ENCODE measurements at places on chromosomes 1 and 21. TPM values are rescaled to one million over a fixed set of nuclear protein-coding genes. Genes with fewer than 3 reads are reported as not detected.

DNA sequence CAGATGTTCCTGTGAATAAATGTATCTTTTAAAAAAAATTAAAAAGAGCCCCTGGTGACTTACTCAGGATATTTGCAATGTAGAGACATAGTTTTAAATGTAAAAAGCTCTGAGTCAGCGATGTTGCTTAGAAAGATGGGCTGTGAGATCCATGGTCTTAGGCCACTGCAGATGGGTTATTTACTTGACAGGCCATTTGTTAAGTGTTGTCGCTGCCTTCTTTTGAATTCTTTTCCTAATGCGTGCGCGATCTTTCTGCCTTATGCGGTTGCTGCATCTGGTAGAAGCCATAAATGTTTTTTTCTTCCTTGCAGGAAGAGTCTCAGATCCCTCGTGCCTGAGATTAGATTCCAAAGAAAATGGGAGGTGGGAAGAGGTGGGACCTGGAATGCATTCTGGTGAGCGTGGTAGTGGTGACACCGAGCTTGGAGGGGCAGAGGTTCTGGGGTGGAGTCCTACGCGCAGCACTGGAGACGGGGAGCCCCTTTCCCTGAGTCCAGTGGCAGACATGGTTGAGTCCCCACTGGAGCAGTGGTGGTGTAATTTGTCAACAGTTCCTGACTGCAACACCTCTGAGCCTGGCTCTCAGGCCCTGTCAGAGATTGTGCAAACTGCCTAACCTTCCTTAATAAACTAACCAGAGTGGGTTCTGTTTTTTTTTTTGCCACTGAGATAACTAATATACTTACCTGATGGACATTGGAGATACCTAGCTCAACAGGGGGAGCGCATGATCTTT, 197.2 kb downstream of the HHAT start:
- DNase-seq, result no peak

DNA sequence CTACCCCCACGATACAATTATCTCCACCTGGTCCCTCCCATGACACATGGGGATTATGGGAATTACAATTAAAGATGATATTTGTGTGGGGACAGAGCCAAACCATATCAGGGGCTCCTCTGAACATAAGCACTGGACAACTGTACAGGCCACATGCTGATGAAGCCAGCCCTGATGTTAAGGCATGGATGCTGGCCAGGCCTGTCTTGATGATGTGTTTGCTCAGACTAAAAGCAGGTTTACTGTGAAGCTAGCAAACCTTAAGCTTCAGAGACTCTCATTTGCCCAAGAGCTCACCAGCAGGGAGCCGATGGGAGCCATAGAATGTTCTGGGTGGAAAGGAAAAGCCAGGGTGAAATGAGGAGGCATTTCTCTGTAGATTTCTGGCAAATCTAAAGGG, 135.3 kb upstream of the KCNK1 start:
- peak; percentile 56 for DNase-seq

- no peak for DNase-seq
Measured at GRCh38 chr1:232765542-232765941, 39.7 kb upstream of the MAP10 start.

DNA sequence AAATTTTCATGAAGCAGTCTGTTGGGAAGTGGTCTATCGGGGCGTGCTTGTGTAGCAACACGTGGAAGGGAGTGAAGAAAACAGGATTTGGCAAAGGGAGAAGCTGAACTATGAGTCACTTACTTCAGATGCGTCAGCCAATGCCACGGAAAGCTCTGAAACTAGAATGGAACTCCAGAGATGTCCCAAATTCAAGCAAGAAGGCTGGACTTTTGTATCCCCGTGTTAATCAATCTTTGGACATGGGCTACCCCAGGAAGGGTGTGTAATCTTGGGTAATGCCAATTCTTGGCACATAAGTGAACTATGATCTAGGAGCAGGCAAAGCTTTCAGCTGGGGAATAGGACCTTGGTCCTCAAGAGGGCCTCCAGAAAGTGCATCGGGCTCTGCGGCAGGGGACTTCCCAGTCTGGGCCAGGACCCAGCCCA, 102.6 kb downstream of the ADSS2 start:
- DNase-seq, result no peak

DNA sequence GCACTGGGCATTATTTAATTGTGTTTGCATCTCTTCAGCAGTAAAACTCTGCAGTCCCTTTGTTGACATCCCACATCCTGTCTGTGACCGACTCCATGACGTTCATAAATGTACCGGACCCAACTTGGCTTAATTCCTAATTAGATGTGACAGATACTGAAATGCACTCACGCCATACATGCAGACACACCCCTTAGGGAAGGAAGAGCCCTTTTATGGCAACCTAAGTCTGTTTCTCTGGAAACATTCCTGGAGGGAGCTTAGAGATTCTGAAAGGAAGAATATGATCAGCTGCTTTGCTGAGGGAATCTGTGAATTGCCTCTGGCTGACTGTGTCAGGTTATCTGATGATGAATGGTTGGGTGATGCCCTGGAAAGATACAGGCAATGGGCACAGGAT, 33.4 kb downstream of the ADAMTS5 start:
- DNase-seq, result no peak

DNA sequence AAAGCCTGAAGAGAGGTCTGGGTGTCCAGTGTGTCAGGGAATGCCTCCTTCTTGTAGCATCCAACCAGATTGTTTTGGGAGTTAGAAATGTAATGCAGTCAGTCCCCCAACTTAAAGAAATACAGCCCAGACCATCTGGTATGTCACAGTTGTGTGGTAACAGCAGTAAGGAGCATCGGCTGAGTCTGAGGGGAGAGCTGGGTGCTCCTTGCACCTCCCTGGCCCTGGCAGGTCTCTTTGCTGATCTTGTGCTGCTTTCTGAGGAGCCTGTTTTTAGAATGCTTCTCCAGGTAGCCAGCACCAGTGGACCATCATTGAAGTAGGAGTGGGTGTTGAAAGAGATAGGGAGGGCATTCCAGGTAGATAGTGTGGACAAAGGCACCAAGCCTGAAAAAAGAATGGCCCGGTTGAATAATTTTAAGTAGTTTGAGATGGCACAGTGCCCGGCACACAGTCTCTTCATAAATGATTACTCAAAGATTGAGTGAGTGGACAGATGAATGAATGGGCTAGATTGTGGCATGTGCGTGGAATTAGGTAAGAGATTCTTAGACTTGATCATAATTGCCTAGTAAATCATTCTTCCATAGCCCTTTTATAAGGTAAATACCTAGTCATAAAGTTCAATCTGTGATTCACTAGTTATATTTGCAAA, 46.5 kb downstream of the LAMC1 start:
- no peak for DNase-seq

- peak; percentile 92 for DNase-seq
Measured at GRCh38 chr1:145707183-145707867, at the start of gene PDZK1. TSS of gene PDZK1 (minus strand) at chr1:145707368. CDS start at chr1:145688021, 19,347 bp downstream.

- no peak for DNase-seq
Measured at GRCh38 chr1:244456586-244456985, 4.5 kb upstream of the CATSPERE start.

- no peak for DNase-seq
Measured at GRCh38 chr21:20169812-20170576, 828.2 kb upstream of the NCAM2 start.

DNA sequence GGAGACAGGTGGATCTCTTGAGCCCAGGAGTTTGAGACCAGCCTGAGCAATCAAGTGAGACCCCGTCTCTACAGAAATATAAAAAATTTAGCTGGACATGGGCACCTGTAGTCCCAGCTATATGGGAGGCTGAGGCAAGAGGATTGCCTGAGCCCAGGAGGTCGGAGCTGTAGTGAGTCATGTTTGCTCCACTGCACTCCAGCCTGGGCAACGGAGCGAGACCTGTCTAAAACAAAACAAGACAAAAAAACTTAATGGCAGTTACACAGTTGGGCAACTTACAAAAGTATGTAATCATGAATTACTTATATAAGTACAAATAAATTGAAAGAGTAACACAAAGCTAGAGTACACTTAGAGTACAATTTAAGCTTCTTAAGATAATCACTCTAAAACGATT, 25.2 kb downstream of the RC3H1 start:
- DNase-seq, result no peak

- peak; percentile 71 for DNase-seq
Measured at GRCh38 chr1:36703526-36704208, 221.0 kb upstream of the CSF3R start.

GRCh38 chr1:157574836-157575235, 22.5 kb upstream of the FCRL5 start:
- DNase-seq, result no peak

GRCh38 chr1:234578735-234579134, 31.2 kb downstream of the IRF2BP2 start:
- DNase-seq, result no peak

DNA sequence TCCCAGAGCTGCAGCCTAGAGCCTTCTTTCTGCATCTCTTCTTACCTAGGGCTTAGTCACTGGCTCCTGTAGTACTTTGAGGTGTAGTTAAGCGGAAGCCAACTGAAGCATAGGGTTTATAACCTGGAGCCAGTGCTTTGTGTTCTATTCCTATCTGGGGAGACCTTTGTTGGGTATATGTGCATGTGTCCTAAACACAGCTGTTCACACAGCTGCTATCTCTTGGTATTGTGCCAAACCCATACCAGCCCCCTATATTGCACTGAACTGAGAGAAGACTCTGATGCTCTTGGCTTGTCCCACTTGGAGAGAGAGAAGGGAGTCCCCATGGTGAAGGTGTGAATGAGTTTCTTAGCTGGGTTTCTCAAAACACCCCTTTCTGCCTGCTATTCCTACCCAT, 17.2 kb upstream of the NFASC start:
- no peak for DNase-seq

CD84 gene
- 3.2 TPM for total RNA-seq

TOR3A gene
- total RNA-seq, result 13.8 TPM

EDN2 gene
- not detected for total RNA-seq

ATP1A2 gene
- total RNA-seq, result 0.45 TPM

ECM1 gene
- 15.3 TPM for total RNA-seq

GRIK1 gene
- total RNA-seq, result 0.18 TPM

OR2L3 gene
- not detected for total RNA-seq

Measured in left lobe of liver (tissue), 2 donors.